ENCODE measurements at places on chromosomes 16 and 17.
A peak's percentile ranks its signal among the peaks of the same experiment; 100 is the strongest.

- no peak for DNase-seq
These were observed 22.6 kb upstream of the ANKFN1 start for GRCh38 chr17:56130631-56131030.

DNA sequence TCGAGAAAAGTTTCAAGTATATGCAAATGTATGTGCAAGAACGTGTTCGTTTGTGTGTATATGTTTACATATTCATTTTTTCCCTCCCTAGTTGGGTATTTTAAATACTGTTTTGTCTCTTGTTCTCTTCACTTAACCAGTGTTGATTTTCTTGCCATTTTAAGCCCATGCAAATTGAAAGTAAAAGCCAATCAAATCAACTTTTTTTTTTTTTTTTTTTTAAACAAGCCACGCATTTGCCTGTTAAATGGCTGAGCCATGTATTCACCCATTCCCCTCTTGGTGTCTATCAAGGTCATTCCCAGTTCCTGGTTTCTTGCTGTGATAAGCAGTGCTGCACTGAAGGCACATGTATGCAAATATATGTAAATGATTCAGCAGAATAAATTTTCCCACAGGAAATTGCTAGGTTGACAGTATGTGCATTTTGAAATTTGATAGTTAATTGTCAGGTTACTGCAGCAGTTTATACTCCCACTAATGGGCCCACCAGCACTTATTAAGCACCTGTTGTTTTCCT is 12.2 kb downstream of the ABCC1 start:
- DNase-seq, result no peak

GRCh38 chr16:72501739-72502593 is 330.0 kb upstream of the PMFBP1 start:
- DNase-seq, result no peak

- no peak for DNase-seq
These were observed 14.8 kb upstream of the NUDT16L1 start for GRCh38 chr16:4678596-4678995.

GRCh38 chr16:71746442-71747046 is 22.0 kb upstream of the PHLPP2 start:
- DNase-seq, result no peak

GRCh38 chr17:64161380-64162176 is 31.6 kb upstream of the ERN1 start:
- no peak for DNase-seq

DNA sequence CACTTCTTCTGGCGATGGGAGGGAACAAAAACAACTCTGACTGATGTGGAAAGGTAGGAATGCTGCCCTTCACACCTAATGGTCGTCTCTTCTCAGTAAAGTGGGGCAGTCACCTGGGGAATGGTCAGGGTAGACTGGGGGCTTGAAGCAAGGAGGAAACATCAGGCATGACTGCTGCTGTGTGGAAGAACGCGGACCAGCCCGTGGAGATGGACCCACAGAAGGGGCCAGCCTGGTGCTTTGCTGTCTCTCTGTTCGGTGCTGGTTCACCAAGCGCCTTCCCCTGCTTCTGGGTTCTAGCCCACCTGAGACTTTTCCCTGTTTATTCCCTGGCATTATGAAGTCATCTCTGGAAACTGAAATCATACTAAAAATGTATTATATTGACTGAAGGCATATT is 96.2 kb upstream of the DNAH17 start:
- DNase-seq, result no peak

GRCh38 chr16:64089697-64090096 is 1032.2 kb downstream of the CDH11 start:
- DNase-seq, result no peak

- DNase-seq, result no peak
These were observed 15.9 kb upstream of the PDXDC1 start for GRCh38 chr16:14958970-14959369.

GRCh38 chr17:8997994-8998628 is 23.2 kb upstream of the NTN1 start:
- DNase-seq, result peak; percentile 54

GRCh38 chr16:73383195-73383987 is 335.5 kb upstream of the ZFHX3 start:
- no peak for DNase-seq

- no peak for DNase-seq
These were observed 165.9 kb upstream of the CHMP6 start for GRCh38 chr17:80825471-80826345.

GRCh38 chr16:84667600-84668309 is 19.4 kb downstream of the KLHL36 start:
- DNase-seq, result no peak

GRCh38 chr17:14454746-14455145 is 153.9 kb downstream of the HS3ST3B1 start:
- no peak for DNase-seq

DNA sequence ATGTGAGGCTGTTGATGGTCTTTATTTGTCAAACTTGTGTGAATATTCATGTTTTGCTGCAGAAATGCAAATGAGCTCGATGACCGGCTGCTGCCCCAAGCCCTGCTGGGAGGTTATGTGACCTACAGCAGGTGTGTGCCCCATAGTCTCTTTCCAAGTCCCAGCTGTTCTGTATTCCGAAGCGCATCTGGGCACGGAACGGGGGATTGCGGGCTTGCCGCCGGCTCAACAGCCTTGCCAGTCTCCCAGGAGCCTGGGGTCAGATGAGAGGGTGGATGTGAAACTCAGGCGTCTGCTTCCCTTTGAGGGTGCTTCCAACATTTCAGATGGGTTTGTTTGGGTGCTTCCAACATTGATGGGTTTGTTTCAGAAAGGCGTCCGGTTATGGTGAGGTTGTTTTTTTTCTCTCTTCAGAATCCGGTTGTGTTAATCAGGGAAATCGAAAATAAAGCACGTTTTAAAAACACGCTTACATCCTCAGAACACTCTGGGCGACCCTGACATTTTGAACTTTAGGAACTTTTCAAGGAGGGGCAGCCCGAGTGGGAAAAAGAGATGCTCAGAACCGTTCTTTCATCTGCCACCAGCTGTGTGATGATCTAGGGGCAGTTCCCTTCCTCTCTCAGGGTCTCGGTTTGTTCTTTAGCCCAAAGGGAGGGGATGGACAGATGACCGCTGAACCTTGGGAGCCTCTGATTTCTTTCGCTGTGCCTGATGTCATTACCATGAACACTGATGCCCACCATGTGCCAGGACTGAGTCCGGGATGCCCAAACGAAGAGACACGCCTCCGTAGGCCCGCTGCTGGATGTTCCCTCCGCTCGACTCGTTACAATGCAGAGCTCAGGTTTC is 47.8 kb upstream of the AMZ2 start:
- DNase-seq, result no peak

GRCh38 chr16:69105501-69106361 is at the start of gene HAS3:
Gene HAS3, plus strand, starts transcription at chr16:69105653. Its CDS starts 3,743 bp downstream, at chr16:69109396.
- DNase-seq, result no peak

DNA sequence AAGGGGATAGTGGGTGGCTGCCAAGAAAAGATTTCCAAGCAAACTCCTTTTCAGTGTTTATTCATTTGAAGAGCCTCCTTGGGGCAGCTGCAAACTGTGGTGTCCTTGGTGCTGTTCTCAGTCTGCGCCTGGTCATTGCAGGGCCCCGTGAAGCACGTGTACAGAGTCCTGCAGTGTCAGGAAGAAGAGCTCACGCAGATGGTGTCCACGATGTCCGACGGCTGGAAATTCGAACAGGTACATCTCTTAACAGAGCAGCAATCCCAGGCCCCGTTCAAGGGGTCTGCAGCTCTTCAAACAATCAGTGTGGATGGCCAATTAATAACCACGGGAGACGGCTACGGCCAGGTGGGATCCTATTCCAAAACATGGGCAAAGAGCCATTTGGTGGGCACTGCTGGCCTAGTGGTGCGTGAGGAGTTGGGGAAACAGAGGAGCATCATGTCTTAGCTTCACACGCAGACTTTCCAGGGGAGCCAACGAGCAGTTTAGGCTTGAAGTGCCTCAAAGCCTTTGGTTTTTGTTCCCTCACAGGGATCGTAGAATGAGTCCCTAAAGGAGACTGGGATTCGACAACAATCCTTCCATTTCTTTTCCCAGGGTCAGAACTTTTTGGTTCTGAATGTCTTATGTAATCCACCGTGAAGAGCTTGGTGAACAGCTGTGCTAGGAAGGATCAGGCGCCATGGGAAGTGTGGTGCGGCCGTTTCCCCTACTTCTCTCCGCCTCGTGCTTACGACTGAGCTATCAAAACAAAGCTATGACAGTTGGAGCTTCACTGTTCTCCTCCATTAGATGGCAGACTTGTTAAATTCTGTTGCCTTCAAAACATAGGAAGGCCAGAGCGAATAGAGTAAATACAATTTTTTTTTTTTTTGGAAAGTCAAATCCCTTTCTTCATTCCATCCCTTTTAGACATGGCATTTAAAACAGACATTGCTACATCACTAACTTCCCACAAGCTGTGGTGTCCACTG is 12.6 kb downstream of the KCTD2 start:
- DNase-seq, result no peak

DNA sequence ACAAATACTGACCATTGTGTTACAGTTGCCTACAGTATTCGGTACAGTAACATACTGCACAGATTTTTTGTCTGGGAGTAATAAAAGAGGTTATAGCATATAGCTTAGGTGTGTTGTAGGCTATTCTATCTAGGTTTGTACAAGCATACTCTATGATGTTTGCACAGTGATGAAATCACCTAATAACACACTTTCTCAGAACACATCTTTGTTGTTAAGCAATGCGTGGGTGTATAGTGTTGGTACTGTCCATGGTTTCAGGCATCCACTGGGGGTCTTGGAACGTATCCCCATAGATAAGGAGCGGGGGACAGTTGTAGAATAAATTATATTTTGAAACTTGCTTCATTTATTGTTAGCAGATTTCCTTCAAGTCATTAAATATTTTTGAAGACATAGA is 293.3 kb upstream of the TBX2 start:
- no peak for DNase-seq

DNA sequence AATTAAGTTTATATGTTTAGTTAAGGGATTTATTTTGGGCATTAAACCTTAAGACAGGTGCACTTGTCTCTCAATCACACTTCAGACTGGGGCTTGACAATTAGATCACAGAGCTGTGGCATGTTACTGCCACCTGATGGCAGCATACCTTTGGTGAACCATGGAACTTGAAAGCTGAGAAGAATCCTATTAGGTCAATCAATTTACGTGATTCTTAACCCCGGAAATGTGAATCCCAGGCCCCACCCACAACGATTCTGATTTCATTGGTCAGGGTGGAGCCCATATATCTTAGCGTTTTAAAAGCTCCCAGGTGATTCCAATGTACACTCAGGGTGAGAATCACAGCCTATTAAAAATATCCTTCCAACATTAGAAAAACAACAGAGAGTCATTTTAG is 91.0 kb downstream of the GSG1L start:
- no peak for DNase-seq

- no peak for DNase-seq
These were observed 8.1 kb downstream of the COX6A2 start for GRCh38 chr16:31420037-31420436.

GRCh38 chr16:21646091-21646490 is 6.3 kb downstream of the IGSF6 start:
- no peak for DNase-seq

GRCh38 chr16:24013864-24014645 is 178.3 kb downstream of the PRKCB start:
- peak; percentile 13 for DNase-seq

GRCh38 chr16:59144841-59145240 is 410.7 kb upstream of the GOT2 start:
- no peak for DNase-seq

DNA sequence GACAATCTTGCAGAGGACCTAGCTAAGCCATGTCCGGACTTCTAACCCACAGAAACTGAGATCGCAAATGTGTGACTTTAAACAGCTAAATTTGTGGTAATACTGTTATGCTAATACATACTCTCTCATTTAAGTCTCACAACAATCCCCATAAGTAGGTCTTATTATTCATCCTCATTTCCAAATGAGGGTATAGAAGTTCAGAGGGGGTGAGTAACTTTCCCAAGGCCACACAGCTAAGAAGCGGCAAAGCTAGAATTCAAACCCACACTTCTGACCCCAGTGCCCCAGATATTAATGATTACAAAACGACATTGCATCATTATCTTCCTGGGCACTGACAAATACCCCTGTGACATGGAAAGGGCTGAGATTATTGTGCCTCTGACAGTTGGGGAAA is 81.4 kb downstream of the CNGB1 start:
- DNase-seq, result no peak

- no peak for DNase-seq
These were observed 15.3 kb upstream of the INTS2 start for GRCh38 chr17:61943117-61943516.
